Natural killer cell (primary cell): ENCODE measurements at places on chromosomes 7 and 10.

GRCh38 chr7:137846827-137847567 is at the start of gene DGKI:
TSS of gene DGKI (minus strand) at chr7:137846974.
- no peak for DNase-seq

DNA sequence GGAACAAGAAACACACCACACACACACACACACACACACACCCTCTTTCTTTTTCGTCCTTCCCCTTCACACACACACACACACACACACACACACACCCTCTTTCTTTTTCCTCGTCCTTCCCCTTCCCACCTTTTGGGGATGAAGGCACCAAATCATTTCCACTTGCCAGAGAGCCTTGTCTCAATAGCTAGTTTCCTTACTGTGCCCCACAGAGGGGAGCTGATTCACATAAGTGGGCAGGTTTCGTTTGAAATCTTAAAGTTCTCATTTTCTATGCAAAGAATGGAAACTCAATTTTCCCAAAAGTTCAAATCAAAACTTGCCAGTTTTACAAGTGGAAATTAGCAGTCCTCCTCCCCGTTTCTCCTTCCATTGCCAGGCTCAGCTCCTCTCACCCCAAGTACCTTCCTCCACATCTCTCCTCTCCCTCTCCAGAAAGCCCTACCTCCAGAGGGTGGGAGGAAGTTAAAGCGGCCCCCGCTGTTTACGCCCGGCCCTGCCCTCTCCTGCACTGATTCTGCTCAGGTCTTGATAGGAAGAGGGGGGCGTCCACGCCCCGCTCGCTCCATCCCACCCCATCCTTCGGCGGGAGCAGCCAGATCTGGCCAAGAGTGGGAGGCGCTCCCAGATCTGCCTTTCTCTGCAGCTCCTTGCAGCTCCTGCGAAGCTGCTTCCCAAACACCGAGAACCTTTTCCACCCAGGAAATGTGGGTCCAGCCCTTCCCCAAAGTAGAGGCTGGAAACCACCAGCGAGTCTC is 1.3 kb downstream of the CTTNBP2 start:
- DNase-seq, result no peak

GRCh38 chr7:140684066-140684950 is 11.6 kb downstream of the ADCK2 start:
- no peak for DNase-seq

DNA sequence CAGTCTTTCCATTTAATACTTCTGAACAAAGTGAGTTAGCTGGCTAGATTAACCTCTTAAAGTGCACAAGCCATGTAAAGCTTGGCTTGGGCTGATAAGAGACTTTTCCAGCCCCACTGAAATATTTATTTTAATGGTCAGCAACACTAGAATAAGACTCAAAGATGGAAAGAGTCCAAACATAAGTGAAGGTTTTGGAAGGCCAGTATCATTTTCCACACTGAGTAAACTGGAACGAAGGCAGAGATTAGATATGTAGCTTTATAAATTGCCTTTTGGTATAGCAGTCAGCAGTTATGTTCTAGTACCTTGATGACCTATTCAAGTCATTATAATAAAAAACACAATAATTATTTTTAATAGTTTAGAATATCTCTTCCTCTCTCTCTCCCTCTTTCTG is 102.2 kb downstream of the HDAC9 start:
- no peak for DNase-seq

DNA sequence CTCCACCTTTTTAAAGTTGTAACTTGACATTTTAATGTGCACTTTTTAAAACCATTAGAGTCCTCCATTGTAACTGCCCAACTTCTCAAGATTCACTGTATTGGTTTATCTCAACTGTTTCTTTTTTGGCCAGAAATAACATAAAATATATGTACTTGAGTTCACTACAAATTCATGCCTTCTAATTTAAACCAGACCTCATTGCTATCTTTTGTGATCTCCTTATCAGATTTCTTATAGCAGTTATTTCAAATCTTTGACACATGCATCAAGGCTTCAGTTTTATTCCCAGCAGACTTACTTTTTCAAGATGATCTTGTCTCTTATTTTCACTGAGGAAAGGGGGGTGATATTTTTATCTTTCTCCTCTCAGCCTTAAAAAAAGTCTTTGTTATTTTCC is 154.3 kb downstream of the PHF14 start:
- DNase-seq, result no peak

DNA sequence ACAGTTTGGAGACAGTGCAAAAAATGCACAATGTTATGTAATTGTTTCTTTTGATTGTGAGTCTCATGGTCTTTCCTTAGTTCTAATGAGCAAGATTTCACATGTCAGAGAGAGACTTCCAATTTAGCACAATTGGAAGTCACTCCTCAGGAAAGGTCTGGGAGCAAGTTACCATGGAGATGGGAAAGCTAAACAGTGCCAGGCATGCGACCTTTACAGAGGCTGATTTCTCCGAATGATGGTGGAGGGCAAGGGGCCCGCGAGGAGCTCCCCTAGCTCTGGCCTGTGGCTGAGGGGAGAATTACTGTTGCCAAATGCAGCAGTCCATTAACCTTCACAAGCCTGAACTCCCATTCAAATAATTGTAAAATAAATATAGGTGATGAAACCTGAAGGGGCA is 59.3 kb downstream of the CDCA7L start:
- DNase-seq, result no peak

GRCh38 chr10:98433881-98434732 is 12.6 kb downstream of the HPS1 start:
- no peak for DNase-seq
